ENCODE measurements at places on chromosomes 2 and 18.
A peak's percentile ranks its signal among the peaks of the same experiment; 100 is the strongest.

- no peak for DNase-seq
These were observed 29.4 kb upstream of the SNED1 start for GRCh38 chr2:240968731-240969624.

DNA sequence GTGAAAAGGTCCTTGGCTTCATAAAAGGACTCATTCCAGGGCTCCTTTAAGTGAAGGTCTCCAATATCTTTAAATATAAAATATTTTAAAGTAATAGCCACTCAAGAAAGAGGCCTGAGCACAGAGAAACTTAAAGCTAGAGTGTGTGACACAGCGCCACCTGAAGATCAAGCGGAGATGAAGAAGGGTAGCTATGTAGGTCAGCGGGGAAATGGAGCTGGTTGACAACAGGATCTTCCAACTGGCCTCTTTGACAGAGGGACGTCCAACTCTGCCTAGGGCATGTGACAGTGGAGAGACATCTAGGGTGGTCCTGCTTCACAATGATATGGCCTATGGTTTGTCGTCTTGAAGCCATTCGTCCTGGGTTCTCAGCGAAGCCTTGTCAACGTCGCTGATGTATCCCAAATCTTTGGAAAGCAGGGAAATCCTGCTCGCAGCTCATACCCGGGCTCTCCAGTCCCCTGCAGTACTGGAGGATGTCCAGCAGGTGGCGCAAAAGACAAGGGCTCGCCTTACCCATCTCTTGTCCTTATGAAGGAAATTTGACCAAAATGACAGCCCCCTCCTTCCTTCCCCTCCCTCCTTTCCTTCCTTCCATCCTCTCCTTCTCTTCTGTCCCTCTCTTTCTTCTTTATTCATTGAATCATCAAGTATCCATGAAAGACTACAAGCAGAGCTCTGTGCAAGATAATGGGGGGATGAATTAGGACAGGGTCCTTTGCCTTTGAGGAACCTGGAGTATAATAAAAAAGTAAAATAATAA, 59.6 kb downstream of the LONRF2 start:
- DNase-seq, result peak; percentile 57

DNA sequence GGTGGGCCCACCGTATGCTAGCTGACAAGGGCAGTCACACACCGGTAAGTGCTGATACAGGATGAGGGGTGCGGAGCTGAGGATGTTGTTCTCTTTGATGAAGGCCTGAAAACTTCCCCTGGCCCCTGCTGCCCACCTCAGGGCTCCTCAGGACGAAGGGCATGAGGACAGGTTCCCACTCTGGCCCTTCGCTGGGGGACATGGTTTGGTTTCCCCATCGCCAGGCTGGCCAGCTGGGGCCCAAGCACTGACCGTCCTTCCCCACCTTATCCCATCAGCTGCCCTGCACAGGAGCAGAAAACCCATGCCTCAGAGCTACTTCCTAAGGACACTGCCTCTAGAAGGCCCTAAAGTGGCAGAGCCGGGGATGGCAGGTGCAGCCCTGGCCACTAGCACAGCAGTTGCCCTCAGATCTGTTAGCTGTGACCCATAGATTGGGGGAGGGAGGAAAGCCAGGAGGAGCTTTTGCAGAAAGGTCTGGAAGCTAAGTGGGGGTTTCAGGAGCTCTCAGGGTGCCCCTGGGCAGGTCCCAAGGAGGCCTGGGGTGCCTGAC, 66.5 kb downstream of the TFCP2L1 start:
- no peak for DNase-seq

- DNase-seq, result no peak
These were observed 15.9 kb downstream of the RTP5 start for GRCh38 chr2:241885291-241885945.

DNA sequence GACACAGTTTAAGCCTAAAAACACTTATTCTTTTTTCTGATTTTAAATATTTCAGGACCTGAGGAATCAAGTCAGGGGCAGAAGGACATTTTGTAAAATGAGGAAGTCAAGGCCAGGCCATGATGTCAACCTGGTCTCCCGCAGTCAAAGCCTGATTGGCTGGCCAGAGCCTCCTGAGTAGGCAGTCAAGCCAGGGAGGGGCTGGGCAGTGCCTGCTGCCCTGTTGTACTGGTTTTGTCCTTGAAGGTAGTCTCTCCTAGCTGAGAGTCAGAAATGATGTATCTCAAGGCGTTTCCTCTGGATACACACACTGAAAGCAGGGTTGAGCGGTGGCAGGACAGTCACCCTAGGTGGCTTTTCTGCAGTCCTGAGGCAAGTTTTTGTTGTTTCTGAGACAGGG, 19.8 kb downstream of the CCT7 start:
- DNase-seq, result peak; percentile 68

DNA sequence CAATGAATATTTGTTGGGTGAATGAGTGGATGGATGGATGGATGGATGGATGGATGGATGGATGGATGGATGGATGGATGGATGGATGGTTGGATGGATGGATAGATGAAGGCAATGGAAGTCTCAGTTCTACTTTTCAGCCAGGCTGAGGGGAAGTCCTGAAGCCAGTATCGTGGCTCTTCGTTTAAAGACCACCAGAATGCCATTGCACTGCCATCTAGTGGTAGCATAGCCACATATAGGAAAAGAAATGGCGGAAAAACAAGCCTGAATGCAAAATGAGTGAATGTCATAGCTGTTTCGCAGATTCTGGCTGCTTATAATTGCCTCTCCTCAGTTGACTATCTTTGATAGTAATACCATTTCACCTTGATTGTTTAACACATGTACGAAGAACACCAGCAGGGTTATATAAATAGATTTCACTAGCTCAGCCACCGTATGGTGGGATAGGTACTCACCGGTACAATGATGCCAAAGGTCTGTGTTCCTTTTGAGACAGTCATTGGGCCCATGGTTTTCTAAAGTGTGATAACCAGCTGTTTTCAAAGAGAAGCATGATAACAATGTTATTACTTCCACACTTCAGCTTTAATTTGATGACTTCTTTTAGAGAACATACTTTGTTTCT, 62.3 kb upstream of the GREB1L start:
- peak; percentile 70 for DNase-seq

GRCh38 chr2:191064590-191064989, 50.6 kb upstream of the STAT1 start:
- DNase-seq, result no peak

DNA sequence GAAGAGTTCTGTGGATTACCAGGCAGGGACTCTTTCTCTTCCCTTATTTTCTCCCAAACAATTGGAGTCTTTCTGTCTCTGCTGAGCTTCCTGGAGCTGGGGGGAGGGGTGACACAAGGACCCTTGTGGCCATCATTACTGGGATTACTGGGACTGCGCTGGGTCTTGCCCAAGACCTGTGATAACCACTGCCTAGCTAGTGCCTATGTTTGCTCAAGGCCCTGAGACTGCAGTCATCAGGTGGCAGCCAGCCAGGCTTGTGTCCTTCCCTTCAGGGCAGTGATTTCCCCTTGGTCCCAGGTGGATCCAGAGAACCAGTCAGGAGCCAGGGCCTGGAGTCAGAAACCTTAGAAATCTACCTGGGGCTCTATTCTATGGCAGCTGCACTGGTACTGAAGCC, 355.6 kb downstream of the PARD3B start:
- no peak for DNase-seq

DNA sequence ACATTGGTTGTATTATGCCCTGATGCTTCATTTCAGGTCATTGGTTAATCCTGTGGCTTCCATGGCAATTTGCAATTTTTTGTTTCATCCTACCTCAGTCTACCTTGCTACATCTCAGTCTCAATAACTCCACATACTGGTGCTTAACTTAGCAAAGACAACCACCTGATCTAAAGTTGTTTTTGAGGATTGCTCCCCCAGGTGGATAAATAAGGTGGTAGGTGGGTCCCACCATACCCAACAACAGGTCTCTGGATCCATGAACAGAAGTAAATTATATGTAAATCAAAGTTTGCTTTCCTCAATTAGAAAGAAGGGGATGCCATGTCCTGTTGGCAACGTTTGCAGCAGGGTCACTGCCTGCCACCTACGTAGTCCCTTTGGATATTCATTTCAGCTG, 7.0 kb downstream of the XIRP2 start:
- no peak for DNase-seq

- no peak for DNase-seq
These were observed 461.7 kb downstream of the STK39 start for GRCh38 chr2:167785606-167786216.

DNA sequence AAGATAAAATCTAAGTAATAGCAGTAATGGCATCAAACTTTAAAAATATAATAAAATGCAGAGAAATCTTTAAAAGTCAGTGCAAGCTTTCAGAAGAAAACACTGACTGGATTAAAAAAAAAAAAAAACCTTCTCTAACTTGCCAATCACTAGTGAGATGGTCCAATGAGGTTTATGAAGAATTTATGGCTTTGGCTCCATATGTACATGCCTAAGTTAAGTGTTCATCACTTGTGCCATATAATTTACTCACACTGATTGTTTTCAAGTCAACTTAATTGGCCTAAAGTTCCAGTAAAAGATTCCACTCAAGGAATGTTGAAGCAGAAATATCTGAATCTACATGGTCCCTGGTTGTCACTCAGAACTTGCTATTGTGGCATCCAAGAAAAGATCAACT, 40.7 kb upstream of the RAB27B start:
- DNase-seq, result no peak

DNA sequence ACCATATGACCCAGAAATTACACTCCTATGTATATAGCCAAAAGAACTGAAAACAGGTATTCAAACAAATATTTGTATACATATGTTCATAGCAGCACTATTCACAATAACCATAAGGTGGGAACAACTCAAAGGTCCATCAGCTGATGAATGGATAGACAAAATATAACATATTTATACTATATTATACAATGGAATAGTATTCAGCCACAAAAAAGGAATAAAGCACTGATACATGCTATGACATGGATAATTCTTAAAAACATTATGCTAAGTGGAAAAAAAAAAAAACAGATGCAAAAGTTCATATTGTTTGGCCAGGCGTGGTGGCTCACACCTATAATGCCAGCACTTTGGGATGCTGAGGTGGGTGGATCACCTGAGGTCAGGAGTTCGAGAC, 52.0 kb downstream of the SLC25A12 start:
- no peak for DNase-seq

DNA sequence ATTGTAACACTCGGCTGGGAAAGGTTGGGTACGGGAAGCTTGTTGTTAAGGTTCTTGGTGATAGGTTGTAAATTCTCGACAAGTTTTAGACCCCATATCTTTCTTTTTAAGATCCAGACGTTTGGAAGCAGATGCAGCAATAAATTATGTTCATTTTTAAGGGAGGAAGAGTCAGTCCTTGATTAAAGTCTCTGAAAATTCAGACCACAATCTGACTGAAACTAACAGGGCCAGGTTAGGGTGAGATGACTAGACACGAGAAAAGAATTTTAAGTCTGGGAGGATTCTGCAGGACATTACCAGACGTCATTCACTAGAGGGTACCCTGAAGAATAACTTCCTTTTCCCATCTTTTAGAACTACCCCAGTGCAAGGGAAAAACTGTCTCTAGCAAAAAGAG, 16.1 kb downstream of the WIPF1 start:
- DNase-seq, result no peak

DNA sequence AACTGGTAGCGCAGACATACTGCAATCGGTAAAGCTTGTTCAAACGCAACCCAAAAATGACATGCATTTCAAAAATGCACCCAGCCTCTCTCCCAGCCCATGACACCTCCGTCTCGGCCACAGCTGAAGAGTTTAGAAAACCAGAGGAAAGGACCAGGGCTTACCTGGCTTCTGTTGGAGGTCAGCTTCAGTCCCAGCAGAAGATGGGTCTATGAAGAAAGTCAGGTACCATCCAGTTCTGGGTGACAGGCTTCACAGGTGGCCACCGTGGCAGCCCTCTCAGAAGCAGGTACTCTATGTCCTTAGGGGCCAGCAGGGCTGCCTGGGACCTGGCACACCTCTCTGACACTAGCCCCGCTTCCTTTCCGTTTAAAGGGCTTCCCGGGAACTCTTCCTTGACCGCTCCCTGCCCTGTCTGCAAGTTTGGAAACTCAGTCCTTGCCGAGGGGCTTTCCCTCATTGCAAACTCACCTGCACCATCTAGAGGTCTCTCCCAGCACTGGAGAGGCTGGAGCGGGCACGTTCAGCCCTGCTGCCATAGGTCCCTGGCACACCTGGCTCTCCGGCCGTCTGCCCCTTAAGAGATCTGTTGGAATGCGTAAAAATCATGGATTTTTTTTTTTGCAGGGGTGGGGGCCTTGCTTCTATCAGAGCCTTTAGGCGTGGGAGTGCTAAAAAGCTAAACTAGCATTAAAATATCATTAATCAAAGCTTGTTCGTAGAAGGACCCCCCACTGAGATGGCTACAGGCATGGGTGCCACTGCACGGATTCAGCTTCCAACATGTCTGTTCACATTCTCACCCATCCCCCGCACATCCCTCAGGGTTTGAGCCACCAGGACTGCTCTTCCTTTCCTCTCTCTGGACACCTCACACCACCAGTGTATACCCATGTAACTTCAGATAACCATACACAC, at the start of gene EDAR:
Gene EDAR, minus strand, starts transcription at position 425 of the 918 bp plus-strand sequence. CDS start 58,206 bp downstream, outside the sequence.
- no peak for DNase-seq

GRCh38 chr2:19786408-19787058, 115.2 kb downstream of the TTC32 start:
- peak; percentile 63 for DNase-seq
